ENCODE measurements at places on chromosomes 3 and 15.

DNA sequence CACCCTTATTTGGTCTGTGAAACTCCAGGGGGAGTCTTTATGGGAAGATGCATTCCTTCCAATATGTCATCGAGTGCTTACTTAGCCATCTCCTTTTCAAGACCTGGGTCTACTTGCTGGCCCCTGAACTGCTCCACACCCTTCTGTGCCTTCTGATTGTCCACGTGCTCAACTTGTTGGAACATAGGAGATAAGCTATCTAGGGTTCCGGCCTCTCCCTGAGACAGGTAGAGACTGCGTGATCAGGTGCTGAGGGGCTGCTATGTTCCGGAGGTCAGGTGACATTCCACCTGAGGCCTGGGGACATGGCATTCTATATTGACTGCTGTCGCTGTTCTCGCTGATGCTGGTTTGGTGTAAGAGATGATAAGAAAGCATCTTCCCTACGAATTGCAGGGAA, 65.6 kb downstream of the ATP1B3 start:
- no peak for DNase-seq

- DNase-seq, result no peak
Measured at GRCh38 chr3:131610174-131610573, 107.4 kb upstream of the MRPL3 start.

GRCh38 chr3:196966526-196967401, 1.9 kb downstream of the PIGZ start:
- no peak for DNase-seq

GRCh38 chr3:143166376-143166775, 46.8 kb downstream of the CHST2 start:
- DNase-seq, result no peak

- no peak for DNase-seq
Measured at GRCh38 chr3:24481193-24481592, 13.5 kb downstream of the THRB start.

GRCh38 chr3:124829178-124829818, 57.9 kb downstream of the ITGB5 start:
- no peak for DNase-seq

DNA sequence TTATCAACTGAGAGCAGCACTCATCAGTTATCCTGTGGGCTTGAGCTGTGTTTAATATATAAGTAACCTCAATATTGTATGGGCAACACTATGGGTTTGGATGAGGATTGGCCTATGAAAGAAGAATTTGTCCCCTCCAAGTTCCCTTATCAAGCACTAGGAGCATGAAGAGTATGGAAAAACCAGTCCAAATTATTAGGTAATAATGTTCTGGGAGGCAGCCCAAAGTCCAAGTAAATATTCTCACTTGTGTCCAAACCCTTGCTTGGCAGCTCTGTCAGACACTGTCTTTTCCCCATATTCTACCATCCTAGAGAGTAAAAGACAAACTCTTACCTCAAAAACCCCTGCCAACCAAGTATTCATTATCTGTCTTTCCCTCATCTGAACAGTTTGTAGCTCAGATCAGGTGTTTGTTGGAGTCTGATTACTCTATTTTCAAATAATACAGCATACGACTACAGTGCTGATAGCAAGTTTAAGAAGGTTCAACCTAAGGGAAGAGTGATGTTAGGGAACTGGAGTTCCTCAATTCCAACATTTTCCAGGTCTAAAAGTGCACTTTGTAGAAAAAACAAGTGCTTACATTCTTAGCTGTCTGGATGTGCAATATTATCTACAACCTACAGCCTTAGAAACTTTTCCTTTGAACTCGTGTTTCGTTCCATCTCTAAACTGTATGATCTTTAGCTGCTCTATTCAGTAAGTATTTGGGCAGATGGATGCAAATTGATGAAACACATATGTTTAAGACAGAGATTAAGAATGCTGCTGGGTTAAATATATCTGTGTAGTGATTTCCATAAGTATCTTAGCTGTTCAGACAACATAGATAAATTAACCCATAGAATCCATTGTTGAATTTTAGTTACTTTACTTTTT, 89.7 kb upstream of the PHLDB2 start:
- no peak for DNase-seq

GRCh38 chr15:77992356-77993222, 84.9 kb downstream of the TBC1D2B start:
- no peak for DNase-seq

- DNase-seq, result peak; percentile 35
Measured at GRCh38 chr3:39808467-39809180, 785 bp upstream of the MYRIP start.

- DNase-seq, result no peak
Measured at GRCh38 chr15:90018216-90018831, 17.2 kb downstream of the ZNF710 start.

DNA sequence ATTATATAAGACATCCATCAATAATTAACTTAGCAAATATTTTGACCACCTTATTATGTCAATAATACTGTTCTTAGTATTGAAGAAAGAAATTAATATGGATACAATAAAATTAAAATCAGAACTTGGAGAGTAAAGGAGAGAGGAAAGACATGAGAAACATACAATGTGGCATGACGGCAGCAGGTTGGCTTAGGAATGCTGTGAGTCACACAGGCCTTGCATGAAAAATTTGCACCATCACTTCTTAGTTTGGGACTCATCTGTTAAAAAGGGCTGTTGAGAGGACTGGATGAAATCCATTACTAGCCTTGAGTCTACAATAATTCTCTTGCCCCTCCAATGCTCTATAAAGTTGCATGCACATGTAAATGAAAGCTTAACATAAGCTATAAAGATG, 880.8 kb downstream of the ROBO1 start:
- DNase-seq, result no peak

GRCh38 chr15:54097019-54097418, 118.8 kb downstream of the UNC13C start:
- DNase-seq, result no peak

GRCh38 chr3:152281133-152281713, 12.5 kb downstream of the MBNL1 start:
- no peak for DNase-seq

DNA sequence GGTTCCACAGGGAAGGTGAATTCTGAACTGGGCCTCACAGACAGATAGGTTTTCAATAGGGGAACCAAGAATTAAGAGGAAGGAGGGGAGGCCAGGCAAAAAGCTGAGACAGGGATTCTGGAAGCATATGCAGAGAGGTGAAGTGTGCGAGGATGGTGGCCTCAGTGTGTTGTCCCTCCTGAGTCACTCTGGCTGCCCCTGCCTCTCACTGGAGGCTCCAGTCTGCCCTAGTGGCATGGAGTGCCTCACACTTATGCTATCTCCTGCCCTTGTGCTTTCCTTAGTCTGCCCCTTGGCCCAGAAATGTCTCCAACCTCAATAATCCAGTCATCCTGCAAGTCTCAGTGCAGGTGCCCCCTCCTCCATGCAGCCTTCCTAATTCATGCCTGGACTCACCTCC, 32.2 kb upstream of the RBP1 start:
- DNase-seq, result no peak

- DNase-seq, result no peak
Measured at GRCh38 chr3:132596816-132597433, at the start of gene ACKR4. Gene ACKR4 (plus strand): TSS chr3:132597270. CDS start chr3:132600398, 3,128 bp downstream.

DNA sequence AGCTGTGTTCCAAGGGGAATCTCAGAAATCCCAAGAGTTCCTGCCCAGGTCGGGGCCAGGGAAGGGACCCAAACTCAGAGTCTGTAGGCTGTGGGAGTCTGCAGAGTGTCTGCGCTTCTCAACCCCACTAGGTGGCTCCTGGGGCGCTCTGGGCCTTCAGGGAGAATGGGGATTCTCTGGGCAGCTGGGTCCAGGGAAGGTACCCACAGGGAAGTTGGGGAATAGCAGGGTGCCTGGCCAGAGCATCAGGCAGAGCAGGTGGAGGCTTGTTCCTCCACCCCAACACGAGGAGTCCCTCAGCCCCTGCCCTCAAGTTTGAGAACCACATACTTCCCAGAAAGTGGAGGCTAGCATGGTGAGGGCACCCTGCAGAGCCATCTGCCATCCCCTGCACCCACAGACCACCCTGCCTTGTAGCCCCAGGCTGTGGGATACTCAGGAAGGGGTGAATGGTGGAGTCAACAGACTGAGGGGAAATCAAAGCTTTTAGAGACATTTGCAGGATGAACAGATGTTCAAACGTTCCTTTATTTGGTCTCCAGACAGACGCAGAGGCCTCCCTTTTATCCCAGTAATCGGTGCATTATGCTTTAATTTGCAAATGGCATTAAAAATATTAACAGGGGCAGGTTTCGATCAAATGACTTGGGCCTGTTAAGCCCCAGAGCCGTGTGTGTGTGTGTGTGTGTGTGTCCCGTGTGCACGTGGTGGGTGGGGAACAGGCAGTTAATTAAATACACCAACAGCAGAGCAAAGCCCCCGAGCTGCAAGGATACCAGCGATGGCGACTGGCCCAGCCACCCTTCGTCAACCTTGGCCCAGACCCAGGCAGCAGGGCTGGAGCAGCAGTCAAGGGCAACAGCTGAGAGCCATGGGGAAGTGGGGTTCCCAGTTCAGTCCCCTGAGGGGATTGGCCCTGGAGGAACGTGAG, 57.7 kb downstream of the DNAJB8 start:
- DNase-seq, result no peak

DNA sequence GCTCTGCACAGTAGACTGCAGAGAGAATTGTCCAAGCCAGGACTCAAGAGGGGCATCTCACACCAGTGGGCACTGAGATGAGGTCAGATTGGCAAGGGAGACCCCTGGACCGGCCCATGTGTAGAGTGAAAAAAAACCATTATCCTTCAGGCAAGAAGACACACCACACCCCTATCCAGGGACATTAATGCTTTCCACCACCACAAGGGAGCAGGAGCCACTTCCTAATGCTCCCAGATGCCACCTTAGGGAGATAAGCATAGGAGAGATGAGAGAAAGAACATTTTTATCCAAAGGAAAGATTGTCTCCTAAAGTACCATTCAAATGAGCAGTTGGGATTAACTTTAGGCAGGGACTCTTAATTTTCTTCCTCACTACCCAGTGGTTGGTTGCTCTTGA, 109.6 kb upstream of the PTX3 start:
- DNase-seq, result no peak

DNA sequence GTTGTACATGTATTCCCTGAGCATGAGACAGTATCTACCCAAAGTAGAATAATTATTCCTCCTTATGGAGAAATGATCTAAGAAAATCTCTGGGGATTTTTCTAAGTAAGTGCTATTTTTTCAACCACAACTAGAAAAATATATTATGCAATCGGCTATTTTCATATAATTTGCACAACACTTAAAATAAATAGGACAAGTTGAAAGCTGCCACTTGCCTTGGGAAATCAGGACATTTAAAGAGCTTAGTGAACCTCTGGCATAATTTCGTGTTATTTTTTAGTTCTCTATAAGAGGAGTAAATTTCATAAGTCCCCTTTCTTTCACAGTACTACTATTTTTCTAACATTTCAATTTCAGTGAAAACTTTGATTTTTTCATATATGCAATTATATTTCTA, 672.1 kb downstream of the OTOL1 start:
- no peak for DNase-seq

DNA sequence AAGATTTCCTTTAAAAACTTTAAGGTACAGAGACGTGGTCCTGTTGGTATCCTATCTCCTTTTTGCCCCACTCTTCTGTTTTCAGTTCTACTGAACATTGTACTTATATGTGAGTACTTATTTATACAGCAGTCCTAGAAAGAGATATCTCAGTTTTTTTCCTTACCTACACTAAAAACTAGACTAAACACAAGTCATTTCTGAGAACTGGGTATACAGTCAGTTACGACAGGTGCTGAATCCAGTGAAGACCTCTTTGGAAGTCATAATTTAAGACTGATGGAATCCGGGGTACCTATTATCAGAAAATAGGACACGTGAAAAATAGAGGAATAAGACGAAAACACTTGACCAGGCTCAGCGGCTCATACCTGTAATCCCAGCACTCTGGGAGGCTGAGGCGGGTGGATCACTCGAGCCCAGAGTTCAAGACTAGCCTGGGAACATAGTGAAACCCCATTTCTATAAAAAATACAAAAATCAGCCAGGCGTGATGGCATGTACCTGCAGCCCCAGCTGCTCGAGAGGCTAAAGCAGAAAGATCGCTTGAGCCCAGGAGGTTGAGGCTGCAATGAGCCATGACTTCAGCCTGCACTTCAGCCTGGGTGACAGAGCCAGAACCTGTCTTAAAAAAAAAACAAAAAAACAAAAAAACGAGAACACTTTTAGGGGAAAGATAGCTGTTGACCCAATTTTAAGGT, 76.3 kb downstream of the KLHL25 start:
- DNase-seq, result no peak
